Hippocampal formation (tissue), 2 donors: ENCODE measurements at places on chromosomes 5 and 9.
A peak's percentile ranks its signal among the peaks of the same experiment; 100 is the strongest.

- DNase-seq: no peak
Observed at GRCh38 chr5:61304590-61305381, 27.3 kb upstream of the ZSWIM6 start.

DNA sequence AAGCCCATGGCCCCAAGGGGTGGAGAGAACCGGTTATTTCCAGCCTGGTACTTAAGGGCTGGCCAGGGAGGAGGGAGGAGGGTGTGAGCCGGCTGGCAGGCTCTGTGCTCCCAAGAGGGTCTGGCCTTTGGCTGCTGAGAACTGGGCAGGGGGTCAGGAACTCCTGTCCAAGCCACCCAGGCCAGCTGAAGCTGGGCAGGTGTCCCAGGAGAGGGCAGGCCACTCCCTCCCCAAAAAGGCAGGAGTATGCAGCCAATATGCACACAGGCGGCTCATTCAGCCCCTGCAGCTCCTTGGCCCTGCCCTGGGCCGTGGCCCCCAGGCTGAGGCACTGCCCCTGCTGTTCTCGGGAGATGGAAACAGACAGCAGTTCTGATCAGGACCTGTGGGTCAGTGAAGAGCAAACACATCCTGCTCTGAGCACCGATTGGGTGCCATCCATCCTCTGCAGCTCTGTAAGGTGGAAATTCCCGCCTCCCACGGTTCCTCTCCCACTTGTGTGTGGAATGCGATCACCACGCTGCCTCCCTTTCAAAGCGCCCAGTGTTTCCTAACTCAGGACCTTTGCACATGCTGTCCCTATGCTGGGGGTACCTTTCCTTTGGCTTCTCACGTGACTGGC, 17.1 kb upstream of the KIF12 start:
- DNase-seq: no peak

GRCh38 chr5:170629566-170630175, 125.9 kb downstream of the KCNIP1 start:
- no peak for DNase-seq

DNA sequence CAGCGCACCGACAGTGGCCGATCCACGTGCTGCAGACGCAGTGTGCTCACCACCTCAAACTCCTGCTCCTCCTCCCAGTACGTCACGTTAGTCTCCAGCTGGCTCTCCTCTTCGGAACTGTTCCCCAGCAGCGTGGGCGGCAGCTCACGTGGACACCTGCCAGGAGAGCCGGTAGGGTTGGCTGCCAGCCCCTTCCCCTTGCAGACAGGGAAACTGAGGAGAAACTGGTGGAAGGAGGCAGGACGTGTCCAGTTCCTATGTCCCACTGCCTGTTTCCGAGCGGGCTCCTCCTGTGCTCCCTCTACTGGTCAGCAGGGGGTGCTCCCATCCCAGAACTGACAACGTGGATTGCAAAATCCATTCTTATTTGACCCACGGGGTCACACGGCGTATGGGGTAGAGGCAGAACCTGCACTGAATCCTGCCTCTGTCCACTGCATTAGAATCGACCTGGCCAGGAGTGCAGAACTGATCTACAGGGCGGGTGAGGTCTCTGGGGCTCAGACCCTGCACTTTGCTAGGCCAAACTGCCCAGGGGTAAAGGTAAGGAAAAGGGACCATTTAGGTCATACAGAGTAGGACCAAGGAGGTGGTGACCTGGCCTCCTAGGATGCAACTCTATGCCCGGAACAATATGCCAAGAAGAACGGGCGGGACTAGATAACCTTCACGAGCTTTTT, 25.7 kb downstream of the PDGFRB start:
- peak; percentile 52 for DNase-seq

DNA sequence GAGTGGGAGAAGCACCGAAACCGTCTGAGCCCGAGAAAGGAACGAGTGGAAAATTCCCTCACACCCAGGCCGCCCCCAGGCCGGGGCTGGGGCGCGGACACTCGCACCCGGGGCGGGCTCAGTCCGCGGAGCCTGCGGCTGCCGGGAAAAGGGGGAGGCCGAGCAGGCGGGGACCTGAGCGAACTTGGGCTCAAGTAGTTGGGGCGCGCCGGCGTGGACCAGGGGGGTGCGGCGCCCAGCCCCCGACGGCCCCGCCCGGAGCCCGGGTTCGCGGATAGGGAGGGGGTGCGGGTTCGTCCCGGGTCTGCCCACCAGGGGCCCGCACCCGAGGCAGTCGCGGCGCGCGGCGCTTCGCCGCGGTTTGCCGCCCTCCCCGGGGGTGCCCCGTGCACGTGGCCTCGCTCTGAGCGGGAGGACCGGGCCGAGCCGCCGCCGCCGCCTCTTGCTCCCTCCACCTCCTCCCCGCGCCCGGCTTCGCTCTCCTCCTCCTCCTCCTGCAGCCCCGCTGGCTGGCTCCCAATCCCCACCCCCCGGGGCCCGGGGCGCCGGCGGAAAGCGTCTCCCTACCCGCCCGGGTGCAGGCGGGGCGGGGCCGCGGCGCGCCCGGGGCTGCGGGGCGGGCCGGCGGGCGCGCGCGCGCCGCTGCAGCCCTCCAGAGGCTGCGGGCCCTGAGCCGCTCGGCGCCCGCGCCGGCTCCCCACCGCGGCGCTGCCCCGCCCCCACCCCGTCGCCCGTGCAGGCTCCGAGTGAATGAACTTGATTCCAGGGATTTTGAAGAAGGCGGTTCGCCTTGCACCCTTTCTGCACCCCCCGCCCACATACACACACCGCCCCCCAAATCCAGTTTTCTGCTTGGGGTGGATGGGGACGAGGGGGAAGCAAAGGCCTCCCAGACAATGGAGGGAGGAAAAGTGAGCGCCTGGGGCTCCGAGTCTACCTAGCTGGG, 1.3 kb upstream of the NFIB start:
- DNase-seq: peak; percentile 89

GRCh38 chr9:79977510-79978197, 405.9 kb downstream of the TLE4 start:
- no peak for DNase-seq

- peak; percentile 29 for DNase-seq
Observed at GRCh38 chr9:4297786-4298254, 2.0 kb downstream of the GLIS3 start.
